Keratinocyte (primary cell): ENCODE measurements at places on chromosomes 7 and 10.
A peak's percentile ranks its signal among the peaks of the same experiment; 100 is the strongest.

GRCh38 chr7:95675016-95675415 is 78.7 kb upstream of the PDK4 start:
- no peak for DNase-seq

DNA sequence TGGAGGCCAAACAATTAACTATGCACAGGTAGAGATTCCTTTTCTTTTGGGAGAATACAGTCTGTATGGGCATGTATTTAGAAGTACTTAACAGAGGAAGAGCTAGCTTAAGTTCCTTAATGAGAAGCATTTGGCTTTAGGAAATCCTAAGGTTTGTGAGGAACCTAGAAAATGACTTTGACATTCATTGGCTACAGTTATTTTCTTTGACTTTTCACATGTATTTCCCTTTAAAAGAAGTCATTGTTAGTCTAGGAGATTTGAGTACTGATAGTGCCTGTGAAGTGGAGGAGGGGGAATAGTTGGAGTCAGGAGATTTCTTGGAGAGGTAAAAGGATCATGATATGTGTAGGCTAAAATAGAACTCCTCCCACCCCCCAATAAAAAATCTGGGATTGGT is 3.6 kb downstream of the HELLS start:
- DNase-seq = no peak

- DNase-seq = no peak
Observed at GRCh38 chr10:130027716-130028464, 63.8 kb upstream of the EBF3 start.

- no peak for DNase-seq
Observed at GRCh38 chr7:117347480-117347879, 24.6 kb upstream of the WNT2 start.

GRCh38 chr10:64011912-64012714 is 490.9 kb downstream of the REEP3 start:
- peak; percentile 11 for DNase-seq

DNA sequence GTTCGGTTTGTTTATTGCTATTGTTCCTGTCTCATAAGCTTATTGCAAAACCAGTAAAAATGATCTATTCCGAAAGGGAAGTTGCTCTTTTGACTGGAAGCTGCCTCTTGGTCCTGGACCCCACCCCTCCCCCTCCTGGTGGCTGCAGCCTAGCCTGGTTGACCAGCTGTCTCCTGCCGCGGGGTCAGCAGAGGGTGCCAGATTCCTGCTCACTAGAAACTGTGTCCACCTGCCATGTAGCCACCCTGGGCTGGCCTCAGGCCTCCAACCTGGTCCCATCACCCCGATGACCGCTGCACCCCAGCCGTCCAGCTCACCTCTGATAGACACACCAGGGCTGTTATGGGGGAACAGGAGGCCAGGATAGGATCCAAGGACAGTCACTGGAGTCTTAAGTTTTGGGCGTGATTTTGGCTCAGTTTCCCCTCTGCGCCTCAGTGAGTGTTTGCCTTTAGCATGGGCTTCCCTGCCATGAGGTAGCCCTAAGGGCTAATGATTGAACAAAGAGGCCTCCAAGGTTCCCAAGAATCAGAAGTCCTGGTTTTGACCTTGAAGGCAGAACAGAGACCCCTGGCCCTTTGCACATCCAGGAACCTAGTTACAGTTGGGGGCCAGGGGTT is 32.9 kb upstream of the SLF2 start:
- no peak for DNase-seq

GRCh38 chr10:78948621-78949030 is 120.1 kb upstream of the ZMIZ1 start:
- DNase-seq = no peak

DNA sequence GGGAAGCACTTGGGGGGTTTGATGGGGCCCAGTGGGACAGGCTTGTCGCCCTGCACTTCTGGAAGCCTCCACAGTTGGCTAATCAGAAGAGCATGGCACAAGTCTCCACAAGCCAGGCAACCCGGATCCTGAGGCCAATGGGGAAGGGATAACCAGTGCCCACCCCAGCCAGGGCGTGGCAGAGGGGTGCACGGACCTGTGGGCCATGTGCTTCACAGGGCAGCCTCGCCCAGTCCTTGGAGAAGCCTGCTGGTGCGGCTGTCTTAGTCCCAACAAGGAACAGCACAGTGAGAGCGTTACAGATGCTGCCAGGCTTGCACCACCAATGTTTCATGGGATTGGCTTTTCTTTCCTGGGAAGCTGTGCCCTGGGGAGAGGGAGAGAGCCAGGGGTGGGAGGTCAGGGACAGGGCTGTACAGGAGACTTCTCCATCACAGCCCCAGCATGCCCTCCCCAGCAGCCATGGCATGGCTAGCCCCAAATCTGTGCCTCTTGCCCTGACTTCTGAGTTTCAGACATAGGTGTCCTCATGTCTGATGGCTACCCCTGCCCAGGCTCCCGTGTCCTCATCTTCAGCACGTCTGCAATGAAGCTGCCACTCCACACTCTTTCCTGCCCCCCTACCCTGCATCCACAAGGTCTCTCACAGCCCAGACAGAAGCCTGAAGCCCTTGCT is 116.0 kb downstream of the PTPN20 start:
- DNase-seq = no peak

GRCh38 chr10:34172936-34173533 is 642.1 kb downstream of the PARD3 start:
- DNase-seq = no peak

GRCh38 chr10:64112701-64113355 is 591.6 kb downstream of the REEP3 start:
- DNase-seq = no peak

DNA sequence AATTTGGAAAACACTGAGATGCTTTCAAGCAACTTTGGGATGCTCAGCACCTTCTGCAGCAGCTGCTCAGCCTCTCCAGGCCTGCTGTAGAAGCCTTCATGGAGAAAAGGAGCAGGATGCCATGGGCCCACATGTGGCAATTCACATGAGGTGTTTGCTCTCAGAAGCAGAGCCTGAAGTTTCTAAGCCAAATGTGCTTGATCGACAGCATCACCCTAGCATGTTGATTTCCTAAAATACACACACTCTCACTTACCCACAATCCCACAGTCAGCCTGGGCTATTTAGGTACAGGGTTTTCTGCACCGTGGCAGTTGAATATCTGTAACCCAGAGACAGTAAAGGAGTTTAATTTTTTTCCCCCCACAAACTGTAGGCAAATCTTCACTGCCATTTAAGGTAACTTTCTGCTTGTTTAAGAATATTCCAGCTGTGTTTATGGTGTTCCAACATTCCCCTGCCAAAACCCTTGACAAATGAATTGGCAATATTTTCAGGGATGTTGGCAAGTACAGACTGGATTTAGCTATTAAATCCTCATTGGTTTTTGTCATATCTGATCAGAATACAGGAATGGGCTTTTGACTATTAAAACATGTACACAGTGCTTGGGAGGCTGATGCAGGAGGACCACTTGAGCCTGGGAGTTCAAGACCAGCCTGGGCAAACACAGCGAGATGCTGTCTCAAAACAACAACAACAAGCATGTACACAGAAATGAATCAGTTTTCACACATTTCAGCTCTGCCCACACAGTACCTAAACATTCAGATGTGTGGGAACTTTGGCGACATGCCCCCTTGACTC is 244.2 kb downstream of the CELF2 start:
- DNase-seq = no peak

- DNase-seq = no peak
Observed at GRCh38 chr10:42836771-42837468, 54.3 kb downstream of the BMS1 start.

GRCh38 chr7:154914308-154914995 is 88.5 kb downstream of the PAXIP1 start:
- DNase-seq = no peak
